ENCODE measurements at places on chromosomes 16 and 17.

- no peak for DNase-seq
Measured at GRCh38 chr17:78342449-78343186, 17.3 kb downstream of the SOCS3 start.

DNA sequence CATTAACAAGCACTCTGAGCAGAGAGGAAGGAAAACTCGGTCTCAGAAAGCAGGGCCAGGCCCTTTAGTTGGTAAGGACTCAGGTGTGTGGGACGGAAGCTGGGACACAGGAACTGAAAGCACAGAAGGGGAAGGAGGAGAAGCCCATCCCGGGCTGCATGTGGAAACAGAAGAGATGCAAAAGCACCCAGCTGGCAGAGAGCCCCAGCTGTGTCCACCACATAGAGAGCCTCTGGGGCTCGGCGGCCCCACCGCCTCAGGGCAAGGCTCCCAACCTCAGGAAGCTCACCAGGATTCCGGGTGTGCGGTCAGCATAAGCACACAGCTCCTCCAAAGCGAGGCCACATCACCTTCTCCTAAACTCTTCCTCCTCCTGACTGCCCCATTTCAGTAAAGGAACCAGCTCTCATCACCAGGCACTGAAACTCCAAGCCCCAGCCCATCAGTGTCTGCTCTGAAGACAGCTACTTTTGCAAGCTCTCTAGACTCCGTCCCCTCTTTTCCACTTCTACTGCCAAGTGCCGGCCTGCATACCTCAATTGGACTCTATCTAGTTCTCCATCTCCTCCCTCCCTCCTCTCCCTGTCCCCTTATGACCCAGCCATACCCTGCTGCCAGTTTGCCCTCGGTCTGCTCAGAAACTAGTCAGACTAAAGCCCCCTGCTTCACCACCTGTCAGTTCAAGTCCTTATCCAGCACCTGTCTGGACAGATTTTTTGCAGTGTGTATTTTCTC lies 6.0 kb downstream of the ST3GAL2 start:
- DNase-seq, result no peak

DNA sequence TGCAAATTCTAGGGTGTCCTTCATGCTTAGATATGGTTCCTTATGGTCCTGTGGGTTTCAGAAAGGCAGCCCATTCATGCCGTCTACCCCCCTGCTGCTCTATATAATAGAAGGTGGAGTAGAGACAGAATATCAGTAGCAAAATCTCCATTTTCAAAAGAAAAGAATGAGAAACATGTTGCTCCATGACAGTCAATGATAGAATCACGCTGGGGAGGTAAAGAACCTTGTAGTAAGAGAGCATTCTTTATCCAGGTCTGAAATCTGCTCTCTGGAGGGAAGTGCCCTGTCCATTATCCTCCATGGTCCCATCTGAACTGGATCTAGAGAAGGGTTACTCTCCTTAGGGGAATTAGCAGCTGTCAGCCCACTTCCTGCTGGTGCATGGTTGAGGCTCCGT lies 272.8 kb downstream of the WWOX start:
- DNase-seq, result no peak

- no peak for DNase-seq
Measured at GRCh38 chr16:9415545-9415944, 324.1 kb downstream of the HAPSTR1 start.

DNA sequence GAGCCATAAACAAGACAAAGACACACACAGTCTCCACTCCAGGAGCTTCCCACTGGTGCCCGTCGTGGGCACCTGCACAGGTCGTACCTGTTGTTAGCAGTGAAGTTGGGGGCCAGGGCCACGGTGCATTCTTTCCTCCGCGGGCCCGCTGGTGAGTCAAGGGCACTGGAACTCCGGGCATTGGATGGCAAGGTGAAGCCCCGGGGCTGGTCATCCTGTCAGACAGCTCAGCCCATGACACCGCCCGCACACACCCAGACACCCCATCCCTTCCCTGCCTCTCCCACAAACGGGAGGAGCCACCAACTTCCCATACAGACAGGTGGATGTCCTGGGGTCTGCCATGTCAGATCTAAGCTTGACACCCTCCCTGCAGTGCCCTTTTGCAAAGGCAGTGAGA lies 16.1 kb downstream of the CEP131 start:
- DNase-seq, result no peak

- no peak for DNase-seq
Measured at GRCh38 chr16:77991701-77992100, 30.6 kb upstream of the CLEC3A start.

DNA sequence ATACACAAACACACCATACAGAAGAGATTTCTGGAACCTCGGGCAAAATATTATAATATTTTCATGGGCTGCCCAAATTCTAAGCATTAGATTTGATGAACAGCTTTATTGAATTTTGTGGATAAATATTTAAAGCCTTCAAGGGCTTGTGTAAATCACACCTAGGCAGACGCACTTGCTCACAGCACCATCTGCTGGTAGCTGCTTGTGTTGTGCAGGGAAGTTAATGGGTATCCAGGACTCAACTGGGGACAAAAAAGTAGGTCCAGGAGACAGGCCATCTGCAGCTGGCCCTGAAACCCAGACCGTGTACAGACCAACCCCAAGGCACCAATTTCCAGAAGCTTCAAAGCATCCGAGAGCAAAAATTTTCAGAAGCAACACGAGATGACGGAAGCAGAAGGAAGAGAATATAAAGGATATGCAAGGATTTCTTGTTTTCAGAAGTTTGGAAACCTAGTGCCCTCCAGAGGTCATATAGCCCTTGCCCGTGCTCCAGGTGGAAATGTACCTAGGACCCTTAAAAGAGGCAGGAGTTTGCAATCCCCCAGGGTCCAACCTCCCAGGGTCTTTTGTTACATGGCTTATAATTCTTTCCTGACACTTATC lies 140.0 kb downstream of the CHD9NB start:
- DNase-seq, result peak; percentile 25

- peak; percentile 60 for DNase-seq
Measured at GRCh38 chr17:29115961-29116803, 64.0 kb downstream of the MYO18A start.

DNA sequence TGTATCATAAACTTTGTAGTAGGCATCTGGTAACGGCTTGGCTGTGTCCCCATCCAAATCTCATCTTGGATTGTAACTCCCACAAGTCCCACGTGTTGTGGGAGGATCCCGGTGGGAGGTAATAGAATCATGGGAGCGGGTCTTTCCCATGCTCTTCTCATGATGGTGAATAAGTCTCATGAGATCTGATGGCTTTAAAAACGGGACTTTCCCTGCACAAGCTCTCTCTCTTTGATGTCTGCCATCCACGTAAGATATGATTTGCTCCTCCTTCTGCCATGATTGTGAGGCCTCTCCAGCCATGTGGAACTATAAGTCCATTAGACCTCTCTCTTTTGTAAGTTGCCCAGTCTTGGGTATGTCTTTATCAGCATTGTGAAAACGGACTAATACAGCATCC lies 248.7 kb downstream of the SNX29 start:
- DNase-seq, result no peak

Measured in stimulated activated CD4-positive, alpha-beta T cell treated with anti-CD3 and anti-CD28 coated beads, Interleukin-1b, Interleukin-23, amount 100 ng/mL, for 48 hours (primary cell).